ENCODE measurements at places on chromosomes 4 and X. TPM values are rescaled to one million over a fixed set of nuclear protein-coding genes. Genes with fewer than 3 reads are reported as not detected.

GRCh38 chrX:98203800-98204199, 1320.1 kb downstream of the RPA4 start:
- DNase-seq, result no peak

- no peak for DNase-seq
These were observed 46.4 kb upstream of the PARM1 start for GRCh38 chr4:74886484-74886883.

DNA sequence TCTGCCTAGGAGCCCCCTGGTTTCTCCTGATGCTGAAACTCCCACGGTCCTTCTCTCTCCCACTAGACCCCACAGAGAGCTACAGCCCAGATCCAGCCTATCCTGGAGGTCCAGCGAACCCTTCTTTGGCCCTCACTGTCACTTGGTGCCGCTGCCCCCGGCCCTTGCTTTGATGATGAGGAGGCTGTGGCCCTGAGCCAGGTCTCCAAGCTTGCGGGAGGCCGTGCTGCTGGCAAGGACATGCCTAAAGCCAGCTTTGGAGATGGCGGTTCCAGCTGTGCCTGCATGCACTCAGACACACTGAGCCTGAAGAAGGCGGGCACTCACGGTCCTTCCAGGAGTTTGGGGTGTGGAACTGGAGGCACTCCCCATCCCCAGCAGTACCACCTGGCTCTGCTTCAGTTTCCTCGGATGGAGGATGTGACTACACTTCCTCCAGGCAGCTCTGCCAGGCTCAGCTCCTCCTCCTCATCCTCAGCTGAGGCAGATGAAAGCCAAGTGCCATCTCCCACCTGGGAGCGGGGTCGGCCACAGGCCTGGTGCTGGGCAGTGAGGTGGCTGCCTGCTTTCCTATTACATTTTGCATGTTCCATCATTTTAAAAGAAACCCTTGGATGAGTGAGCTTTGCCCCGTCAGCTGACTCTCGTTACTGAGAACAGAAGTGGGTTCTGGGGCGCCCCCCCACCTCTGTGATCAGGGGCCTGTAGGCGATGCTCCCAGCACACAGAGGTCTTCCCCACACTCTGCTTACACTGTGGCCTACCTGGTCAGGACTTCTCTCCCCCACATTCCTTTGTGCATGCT, 9.0 kb downstream of the TNIP2 start:
- no peak for DNase-seq

DNA sequence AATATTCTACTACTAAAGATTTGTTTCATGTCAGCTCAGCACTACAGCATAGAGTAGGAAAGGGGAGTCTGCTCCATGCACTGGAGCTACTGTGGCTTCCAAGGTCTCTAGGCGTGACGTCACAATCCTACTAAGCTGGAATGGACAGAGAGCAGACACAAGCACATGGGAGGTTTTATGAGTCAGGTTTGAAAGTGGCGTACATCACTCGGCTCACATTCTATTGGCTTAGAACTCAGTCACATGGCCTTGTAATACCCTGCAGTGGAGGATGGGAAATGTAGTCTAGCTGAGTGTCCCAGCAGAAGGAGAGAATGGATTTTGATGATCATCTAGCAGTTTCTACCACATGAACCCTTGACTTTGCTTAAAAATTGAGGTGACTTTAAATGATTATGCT, 624.8 kb upstream of the ATOH1 start:
- no peak for DNase-seq

GRCh38 chr4:37486166-37486565, 200.0 kb downstream of the RELL1 start:
- DNase-seq, result no peak

GAGE13 gene
- not detected for polyA plus RNA-seq

GRCh38 chrX:111372086-111372485, 39.9 kb downstream of the DCX start:
- no peak for DNase-seq

DNA sequence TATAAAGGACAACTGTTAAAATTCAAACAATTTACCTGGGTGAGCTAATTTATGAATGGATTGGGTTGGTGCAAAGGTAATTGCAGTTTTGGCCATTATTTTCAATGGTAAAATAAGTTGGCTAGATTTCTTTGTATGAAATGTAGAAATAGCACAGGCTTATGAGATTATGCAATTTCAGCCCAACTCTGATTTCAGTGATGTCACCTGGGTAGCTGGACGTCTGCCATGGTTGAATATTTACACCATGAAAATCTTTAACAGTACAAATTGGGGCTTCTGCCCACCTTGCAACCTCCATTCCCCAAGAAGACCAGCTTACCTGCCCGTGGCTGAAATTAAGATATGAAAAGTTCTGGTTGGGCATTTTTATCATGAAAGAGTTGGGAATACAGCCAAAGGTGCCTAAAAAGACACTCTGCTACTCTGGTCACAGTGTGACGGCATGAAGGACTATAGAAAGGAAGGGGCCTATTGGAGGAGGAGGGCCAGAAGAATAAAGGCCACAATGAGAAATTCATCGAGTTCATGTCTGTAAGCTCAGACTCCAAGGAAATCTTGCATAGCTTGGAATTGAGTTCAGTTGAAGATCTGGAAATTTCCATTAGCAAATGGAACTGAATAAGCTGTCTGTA, 29.7 kb downstream of the EGF start:
- DNase-seq, result no peak

- no peak for DNase-seq
These were observed 676.8 kb downstream of the RAPGEF2 start for GRCh38 chr4:159779716-159780115.

- no peak for DNase-seq
These were observed 41.3 kb upstream of the CRMP1 start for GRCh38 chr4:5933996-5934831.
